Activated CD4-positive, alpha-beta T cell treated with anti-CD3 and anti-CD28 coated beads, Interleukin-2, amount 10 ng/mL, durations not matched to agents 7 days and 5 days (primary cell): ENCODE measurements at places on chromosomes 7 and 10.

DNA sequence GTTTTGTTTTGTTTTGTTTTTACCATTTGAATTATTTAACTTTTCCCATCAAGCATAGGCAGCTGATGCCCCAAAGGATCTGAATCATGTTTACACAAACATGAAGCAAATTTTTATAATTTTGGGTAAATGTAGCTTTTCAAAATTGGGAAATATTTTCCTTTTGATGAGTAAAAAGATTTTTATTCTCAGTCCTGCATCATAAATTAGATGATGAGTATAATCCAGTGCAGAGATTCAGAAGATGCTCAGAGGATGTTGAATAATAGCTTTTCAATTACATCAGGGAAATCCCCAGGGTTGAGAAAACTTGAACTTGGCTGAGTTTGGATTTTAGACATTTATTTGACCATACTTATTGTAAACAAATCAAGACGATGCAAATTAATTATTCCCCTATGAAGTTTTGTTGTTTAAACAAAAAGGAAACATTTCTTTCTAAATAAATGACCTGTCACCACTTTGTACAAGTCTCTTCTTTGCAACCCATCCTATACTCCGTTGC lies 121.7 kb downstream of the FAM204A start:
- no peak for DNase-seq

GRCh38 chr7:38558761-38559345 lies 72.3 kb downstream of the AMPH start:
- no peak for DNase-seq

DNA sequence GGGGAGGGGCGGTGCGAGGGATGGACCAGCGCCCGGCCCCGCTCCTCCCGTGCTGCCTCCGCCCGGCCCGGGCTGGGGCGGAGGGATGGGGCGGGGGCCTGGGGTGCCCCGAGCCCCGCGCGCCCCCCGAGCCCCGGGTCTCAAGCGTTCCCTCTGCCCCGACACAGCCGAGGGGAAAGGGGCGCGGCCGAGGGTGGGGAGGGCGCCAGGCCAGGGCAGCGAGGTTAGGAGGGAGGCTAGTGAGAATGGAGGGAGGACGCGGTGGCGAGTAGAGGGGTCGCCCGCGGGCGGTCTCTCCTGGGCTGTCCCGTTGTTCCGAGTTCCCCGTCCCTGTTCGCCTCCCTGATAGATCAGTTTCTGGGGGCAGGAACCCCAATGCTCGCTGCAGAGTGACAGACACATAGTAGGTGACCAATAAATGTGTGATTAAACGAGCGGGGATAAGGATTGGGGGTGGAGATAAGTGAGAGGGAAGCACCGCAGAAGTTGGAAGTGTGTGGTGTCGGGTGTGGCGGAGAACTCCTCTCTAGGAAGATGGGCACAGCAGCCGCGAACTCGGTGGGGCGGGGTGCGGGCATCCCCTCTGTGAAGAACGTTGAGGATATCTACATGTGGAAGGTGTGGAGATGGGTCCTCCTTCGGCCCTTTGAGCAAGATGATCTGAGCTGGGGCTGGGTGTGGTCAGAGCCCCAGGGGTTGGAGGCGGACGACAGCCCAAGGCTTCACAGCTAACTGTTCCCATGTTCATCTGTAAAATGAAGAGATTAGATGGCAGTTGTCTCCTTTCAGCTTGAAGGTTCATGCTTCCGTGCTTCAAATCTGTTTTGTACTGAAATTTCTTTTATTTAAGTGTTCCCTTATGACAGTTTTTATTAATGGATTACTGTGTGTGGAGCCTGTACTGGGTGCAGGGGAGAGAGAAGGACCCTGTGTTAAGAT lies 580 bp downstream of the ZNF775 start:
- DNase-seq: peak; percentile 25

DNA sequence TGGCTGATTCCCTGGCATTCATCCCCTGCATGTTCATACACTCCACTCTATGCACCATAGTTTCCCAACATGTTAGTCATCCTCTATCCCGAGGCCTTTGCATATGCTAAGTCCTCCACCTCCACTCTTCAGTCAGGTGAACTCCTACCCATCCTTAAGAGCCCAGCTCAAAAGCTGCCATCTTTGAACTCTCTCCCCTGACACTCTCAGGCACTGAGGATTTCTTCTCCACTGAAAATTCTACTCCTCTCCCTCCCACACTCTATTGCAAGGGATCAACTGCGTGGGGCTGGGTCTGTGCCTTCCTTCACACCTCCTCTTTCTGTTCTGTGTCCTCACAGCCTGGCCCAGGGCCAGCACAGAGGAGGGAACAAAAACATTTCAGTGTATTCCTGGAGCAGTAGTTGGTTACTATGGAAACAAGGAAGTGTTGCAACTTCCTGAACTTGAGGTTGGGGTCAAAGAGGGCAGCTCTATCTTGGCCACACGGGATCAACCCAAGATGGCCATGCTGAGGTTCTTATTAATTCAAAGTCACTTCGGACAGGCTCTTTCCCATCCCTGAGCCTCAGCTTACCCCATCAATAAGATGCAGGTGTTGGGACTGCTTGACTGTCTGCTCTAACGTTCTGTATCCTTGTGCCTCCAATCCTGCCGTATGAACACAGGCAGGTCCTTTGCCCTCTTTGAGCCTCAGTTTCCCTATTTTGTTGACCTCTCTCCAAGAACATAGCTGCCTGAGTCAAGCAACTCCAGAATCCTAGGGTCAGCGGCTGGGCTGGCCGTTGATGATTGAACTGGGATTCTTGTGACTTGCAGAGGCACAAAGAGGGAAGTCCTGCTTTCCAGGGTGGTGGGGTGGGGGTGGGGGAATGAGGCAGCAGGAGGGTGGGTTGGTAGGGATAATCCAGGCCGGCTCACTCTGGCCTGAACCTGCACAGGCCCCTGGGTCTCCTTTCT lies 15.5 kb downstream of the ZMIZ1 start:
- DNase-seq: peak; percentile 24

DNA sequence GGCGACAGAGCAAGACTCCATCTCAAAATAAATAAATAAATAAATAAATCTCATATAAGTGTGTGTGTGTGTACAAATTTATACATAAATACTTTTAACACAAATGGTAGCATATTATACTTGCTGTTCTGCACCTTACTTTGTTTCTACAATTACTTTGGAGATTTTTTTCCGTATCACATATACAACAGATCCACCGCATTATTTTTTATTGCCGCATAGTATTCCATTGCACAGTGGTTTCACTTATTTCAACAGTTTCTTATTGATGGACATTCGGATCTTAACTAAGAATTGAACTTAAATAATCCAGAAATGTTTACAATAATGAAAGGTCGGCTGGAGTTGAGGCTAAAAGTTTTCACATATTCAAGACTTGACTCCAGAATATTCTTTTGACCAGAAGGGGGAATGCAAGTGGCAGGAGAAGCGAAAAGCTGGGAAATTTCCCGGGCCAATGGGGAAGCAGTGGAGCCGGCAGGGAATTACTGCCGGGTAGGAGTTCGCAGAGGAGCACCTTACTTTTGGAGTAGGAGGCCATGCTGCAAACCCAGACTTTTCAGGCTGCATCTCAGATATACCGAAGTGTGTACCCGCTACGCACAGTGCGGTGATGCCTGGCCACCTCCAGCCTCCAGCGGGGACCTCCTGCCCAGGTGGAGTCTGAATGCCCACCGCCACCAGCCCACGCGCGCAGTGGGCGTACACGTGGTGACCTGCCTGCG lies 415 bp upstream of the CNNM1 start:
- no peak for DNase-seq

DNA sequence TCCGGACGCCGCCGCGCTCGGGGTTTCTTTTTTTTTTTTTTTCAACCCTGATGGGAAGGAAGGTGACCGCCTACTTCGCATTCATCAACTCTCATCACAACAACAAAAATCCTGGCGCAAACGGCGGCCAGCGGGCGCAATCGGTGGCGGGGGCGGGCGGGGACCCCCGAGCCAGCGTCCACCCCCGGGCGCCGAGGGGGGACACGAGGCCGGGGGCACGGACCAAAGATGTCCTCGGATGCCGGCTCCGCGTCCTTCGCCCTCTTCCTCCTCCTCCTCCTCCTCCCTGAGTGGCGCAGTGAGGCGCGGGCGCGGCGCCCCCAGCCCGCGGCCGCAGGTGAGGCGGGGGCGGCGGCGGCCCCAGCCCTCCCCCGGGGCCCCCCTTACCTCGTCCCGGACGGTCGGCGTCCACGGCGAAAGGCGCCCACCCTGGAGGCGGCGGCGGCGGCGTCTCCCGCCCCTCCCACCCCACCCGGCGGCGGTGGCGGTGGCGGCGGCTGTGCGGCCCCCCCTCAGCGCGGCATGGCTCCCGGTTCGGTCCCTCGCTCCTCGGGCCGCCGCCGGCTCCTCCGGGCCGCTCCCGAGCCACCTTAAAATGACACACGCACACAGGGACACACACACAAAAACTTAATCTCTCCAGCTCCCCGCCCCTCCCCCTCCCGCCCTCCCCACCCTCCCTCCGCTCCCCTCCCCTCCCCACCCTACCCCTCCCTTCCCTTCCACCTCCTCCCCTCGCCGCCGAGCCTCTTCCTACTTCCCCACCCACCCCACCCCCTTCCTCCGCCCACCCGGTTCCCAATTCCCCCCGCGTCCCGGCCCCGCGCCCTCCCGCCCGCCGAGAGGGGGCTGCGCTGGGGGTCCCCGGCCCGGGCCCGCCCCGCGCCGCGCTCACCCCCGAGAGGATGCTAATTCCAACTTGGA lies at the start of gene CTBP2:
Gene CTBP2 (minus strand): TSS at position 632 of the 924 bp plus-strand sequence.
- DNase-seq: no peak

DNA sequence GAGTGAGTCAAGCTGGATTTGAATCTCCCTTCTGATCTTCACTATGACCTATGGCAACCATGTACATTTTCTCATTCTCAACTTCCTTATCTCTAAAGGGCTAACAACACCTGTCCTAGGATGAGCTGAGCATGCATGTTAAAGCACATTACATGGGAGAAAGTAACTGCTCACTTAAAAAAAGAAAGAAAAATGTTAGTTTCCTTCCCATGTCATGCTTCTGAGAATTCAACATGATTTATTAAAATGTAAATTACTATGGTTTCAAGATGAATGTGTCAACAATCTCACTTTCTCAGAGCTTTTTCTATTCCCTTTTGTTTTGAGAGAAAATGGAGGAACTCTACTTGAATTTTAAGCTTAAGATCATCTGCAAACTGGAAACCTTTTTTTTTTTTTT lies 295.3 kb downstream of the SKIDA1 start:
- DNase-seq: no peak

DNA sequence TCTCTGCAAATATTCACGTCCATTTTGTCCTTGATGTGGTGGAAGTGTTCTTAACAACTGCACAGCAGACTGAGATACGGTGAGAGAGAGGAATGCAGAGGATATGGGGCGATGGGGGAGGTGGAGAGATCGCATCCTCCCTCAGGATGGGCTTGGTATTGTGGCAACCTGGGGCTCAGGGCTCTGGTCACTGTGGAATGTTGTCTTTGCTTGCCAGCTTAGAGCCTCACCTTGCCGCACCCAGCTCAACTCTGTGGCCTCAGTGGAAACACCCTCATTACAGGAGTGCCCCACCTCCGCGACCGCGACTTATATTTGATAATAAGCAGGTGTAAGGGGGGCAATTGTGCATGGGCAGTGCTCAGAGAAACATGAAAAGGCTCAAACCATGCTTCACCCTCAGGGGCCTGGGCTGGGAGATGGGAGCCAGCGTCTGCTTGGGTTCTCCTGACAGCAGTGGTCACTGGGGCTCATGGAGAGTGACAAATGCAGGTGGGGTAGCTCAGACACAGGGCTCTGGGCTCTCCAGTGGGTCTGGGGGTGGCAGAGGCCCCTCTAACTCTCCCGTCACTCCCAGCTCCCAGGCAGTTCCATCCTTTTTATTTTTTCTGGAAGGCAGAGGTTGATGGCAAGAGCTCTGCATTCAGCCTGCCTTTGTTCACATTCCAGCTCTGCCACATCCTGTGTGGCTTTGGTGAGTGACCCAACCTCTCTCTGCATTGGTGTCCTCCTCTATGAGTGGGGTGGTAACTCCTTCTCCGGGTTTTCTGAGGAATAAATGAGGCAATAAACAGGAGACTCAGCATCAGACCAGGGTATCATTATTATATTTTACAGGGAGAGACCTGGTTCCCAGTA lies 43.1 kb upstream of the EMX2 start:
- DNase-seq: no peak

DNA sequence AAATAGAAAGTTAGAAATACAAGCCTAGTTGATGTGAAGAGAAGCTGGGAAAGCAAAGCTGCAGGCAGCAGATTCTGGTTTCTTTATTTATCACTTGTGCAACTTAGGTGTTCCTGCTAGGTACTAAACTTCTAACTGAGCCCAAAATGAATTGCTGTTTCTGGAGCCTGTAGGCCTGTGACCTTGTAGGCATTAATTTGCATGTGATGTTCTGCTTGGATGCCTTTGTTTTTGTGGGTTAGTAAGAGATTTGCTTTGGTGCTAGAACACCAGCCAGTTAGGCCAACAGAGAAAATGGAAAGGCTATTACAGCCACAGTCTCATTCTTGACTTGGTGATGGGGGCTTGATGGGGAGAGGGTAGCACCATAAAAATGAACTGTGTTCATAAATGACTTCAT lies 370.7 kb downstream of the PPP1R3A start:
- no peak for DNase-seq

DNA sequence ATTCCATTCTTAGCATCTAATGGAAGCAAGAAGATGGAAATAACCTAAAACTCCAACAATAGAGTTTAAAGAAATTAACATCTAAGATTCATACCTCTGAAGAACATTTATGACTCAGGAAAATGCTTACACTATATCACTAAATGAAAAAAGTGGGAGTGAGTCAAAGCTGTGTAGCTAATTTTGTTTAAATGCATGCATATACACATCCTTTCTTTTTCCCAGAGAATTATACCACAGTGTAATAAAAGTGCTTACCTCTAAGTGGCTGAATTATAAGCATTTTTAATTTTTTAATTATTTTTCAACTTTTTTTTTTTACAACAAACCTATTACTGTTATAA lies 44.3 kb downstream of the CCDC71L start:
- no peak for DNase-seq

DNA sequence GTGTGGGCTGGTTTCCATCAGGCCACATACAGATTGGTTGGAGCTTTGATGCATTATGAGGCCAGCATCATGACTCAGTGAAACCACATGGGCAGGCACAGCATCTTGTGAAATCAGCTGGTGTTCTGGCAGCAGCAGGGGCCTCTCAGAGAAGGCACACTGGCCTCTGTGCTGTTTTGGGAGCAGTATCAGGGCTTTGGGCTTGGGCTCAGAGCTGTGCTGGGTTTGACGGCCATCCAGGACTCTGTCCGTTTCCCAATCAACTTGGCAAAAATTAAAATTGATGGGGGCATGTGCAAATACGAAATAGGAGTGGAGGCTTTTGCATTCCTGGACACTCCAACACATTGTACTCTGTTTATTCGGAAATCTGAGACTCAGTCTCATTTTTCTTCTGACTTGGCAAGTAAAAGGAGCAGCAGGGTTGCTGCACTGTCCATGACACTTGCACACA lies 190.9 kb downstream of the BMPER start:
- DNase-seq: no peak

GRCh38 chr7:116226664-116227063 lies 16.3 kb downstream of the TES start:
- no peak for DNase-seq

GRCh38 chr10:80498833-80499741 lies 38.6 kb upstream of the SH2D4B start:
- DNase-seq: peak; percentile 45
